ENCODE measurements at places on chromosomes 1 and 21. TPM values are rescaled to one million over a fixed set of nuclear protein-coding genes. Genes with fewer than 3 reads are reported as not detected.

DNA sequence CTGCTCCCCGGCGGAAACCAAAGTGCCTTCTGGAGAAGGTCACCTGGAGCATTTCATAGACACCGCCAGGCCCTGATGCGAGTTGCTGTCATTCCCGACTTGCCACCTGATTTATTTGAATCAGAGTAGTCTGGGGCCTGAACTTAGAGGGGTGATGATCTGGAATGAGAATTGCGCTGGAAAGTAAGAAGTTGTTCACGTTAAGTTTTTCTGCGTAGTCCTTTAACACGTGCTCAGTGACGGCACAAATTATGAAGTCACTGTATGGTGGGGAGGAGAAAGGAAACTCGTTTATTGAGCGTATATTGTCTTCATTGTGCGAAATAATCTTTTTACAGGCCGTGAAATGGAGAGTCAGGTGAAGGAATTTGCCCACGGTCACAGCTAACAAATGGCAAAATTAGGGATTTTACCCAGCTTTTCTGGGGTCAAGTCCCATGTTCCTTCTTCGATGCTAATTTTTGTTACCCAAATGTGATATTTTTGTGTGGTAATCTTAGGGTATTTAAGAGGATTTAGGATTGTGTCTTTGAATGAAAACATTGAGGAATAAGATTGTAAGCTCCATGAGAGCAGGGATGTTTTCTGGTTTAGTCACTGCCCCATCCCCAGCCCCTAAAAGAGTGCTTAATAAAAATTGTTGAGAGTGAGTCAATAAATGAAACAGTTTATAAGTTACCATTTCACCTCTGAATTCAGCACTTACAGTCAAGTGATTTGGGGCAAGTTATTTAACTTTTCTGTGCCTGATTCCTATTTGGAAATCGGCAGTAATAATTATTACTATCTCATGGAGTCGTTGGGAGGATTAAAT is 46.4 kb upstream of the NBL1 start:
- DNase-seq = no peak

Gene UBQLN4
- total RNA-seq = 26.3 TPM

GRCh38 chr1:112818990-112819689 is 104.0 kb upstream of the PPM1J start:
- DNase-seq = no peak

DNA sequence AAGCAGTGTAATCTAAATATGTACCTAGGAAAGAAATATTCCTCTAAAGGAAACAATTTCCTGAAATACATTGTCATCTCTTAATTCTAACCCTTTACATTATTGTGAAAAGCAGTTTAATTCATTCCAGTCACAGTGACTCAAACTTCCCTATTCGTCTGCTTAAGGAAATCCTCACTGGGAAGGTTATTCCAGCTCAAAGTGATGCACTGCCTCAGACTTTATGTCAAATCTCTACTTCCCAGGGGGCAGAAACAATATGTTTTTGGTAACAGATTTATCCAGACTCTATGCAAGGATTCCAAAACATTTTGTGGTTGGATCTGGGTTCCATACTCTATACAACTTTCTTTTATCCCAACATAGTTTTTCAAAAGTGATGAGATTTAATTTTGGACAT is 145.2 kb downstream of the NTMT2 start:
- DNase-seq = no peak

GRCh38 chr21:15730484-15731242 is 881 bp downstream of the USP25 start:
- peak; percentile 77 for DNase-seq

- DNase-seq = no peak
These were observed 548 bp downstream of the KCNN3 start for GRCh38 chr1:154869351-154870114.
